ENCODE measurements at places on chromosomes 11 and 22. TPM values are rescaled to one million over a fixed set of nuclear protein-coding genes. Genes with fewer than 3 reads are reported as not detected.

Gene TENM4
- 5.8 TPM for polyA plus RNA-seq

Gene RIMBP3B
- polyA plus RNA-seq, result 0.02 TPM

Gene FAM83F
- 8.6 TPM for polyA plus RNA-seq

Gene APOL5
- not detected for polyA plus RNA-seq

Gene CLTCL1
- polyA plus RNA-seq, result 17.0 TPM

Gene SCN2B
- 0.14 TPM for polyA plus RNA-seq

Gene OR56A1
- 0.20 TPM for polyA plus RNA-seq

Gene ADAMTS15
- polyA plus RNA-seq, result 1.7 TPM

Gene SMC1B
- polyA plus RNA-seq, result 0.02 TPM

Gene HARBI1
- 3.8 TPM for polyA plus RNA-seq

Gene NPAS4
- polyA plus RNA-seq, result 0.73 TPM

Gene PRSS23
- 4.4 TPM for polyA plus RNA-seq

Gene LIF
- 3.3 TPM for polyA plus RNA-seq

Gene ANO1
- 4.7 TPM for polyA plus RNA-seq

Gene NUMA1
- 101 TPM for polyA plus RNA-seq

Gene OR4A16
- polyA plus RNA-seq, result not detected

Gene ARRB1
- 9.4 TPM for polyA plus RNA-seq

Measured in H1 (cell line).